Osteoblast (primary cell): ENCODE measurements at places on chromosomes 3 and 15. TPM values are rescaled to one million over a fixed set of nuclear protein-coding genes. Genes with fewer than 3 reads are reported as not detected.

Gene ANKRD63
- not detected in 2 replicates for total RNA-seq

DNA sequence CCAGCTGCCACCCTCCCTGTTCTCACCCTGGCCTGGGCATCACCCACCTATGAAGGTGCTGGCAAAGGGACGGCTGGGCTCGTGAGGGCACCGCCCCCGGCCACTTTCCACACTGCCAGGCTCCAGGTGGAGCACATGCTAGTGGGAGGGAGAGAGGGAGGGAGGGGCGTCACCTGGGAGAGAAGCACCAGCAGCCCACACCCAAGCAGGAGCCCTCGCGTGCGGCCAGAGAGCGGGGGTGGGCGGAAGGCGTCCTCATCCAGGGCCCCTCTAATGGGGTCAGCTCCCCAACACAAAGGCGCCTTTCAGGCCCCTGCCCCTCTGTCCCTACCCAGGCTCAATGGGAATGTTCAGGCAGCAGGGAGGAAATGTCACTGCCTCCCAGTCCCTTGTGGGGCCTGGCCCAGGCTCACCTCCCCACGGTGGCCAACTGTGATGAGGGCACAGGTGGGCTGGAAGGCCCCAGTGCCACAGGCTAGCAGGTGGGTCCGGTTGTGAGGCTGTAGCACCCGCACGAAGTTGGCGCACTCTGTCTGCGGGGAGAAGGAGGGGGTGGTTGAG lies 3.1 kb downstream of the SEMA3G start:
- peak; percentile 61 for DNase-seq

GRCh38 chr3:108388136-108389132 lies 92.1 kb downstream of the HHLA2 start:
- no peak for DNase-seq

Gene TRH
- under 0.01 TPM in 2 replicates for total RNA-seq

DNA sequence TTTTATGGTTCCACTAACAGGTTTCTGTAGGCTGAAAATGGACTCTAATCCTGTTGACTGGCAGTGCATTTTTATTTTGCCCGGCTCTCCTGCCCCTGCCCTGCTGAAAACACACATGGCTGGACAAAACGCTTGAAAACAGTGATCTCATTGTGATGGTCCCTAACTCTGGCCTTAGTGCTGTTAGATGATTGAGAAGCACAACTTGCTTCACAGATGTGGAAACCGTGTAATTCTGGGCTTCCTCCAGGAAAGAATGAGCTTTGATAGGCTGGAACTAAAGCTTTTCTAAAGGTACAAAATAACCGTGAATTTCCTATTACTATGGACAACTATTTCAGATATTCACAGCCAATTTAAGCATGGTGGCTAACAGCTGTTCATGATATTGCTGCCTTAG lies 121.4 kb downstream of the VGLL3 start:
- no peak for DNase-seq

GRCh38 chr3:136954251-136954650 lies 3.5 kb upstream of the IL20RB start:
- DNase-seq, result no peak
